Activated CD4-positive, CD25-positive, alpha-beta regulatory T cell treated with anti-CD3 and anti-CD28 coated beads, Interleukin-2, amount 50 U/mL, for 16 hours (primary cell): ENCODE measurements at places on chromosomes 2 and 18.

DNA sequence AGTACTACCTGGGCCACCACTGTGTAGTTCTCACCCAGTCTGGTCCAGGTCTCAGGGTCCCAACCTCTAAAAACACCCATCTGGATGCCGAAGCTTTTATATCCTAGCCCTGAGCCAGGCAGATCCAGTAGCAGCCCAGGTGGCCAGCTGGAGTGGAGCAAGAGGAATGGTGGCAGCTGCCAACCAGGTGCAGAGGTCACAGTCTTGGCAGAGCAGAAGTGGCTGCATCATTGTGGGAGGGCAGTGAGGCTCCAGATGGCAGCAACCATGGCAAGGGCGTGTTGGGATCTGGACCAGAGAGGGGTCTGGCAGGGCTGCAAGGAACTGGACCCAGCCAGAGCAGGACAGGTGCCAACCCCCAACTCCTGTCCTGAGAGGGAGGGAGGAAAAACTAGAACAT lies 72.2 kb upstream of the AGAP1 start:
- no peak for DNase-seq

DNA sequence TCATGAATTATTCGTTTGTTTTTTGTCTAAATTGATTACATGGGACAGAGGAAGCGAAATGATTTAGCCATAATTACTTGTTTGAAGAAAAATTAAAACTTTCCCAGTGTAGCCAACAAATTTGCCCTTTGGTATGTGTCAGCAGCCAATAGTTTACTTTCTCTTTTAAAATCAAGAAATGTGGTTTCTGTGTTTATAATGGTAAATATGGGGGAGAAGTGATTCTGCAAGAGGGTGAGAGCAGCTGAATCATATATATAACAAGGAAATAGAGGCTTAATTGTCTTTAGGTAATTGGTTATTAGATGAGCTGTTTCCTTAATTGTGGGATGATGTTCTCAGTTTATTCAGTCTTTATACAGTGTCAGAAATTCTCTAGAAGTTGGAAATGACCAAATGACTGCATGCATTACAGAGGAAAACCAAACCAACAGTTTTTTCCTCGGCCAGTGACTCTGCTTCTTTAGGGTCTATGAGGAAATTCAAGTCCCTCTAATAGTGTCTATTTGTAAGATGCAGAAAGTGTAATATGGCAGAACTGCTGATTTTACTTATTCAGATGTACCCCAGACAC lies 132.9 kb downstream of the AGPS start:
- no peak for DNase-seq

DNA sequence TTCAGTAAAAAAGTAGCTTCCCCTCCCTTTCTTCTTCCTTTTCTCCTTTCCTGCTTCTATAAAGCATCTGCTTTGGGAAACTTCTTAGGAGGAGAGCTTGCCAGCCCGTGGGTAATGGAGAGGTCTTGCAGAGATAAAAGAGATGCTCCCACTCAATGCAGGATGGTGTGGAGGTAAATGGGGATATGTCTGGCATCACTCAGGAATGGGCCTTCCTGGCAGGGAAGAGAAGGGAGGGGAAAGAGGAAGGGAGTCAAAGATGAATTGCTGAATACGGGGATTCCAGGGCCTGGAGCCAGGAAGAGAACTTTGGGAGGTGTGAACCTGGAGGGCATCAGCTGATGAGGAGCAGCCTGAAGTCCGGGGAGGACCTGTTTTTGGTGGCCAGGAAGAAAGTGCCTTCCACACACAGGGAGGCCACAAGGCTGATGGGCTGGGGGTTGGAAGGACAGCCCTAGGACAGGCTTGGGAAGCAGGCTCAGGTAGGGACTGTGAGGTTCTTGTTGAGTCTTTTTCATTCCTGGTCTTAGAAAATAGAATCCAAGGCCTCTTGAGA lies 25.2 kb downstream of the IL1B start:
- no peak for DNase-seq

DNA sequence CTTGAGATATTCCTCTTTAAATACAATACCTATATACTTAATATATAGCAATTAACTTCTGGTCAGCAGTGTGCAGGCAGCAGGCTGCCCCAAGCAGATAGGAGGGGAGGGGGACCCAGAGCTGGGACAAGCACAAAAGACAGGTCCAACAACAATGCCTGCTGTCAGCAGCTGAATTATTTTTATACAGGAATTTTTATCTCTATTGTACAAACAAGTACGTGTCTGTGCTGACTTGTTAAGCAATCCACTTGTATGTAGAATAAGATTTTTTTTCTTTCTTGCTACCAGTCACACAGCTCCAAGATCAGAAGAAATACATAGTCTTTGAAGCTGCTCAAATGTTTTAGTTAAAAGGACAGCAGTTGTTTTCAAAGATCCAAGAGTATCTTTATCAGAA lies 16.7 kb downstream of the BCL11A start:
- DNase-seq: no peak

GRCh38 chr2:28680657-28681056 lies 71.0 kb upstream of the PPP1CB start:
- DNase-seq: no peak
